Dermis blood vessel endothelial cell (primary cell): ENCODE measurements at places on chromosomes 12 and 14.

- DNase-seq: peak; percentile 92
Observed at GRCh38 chr14:51616724-51617409, 34.8 kb upstream of the FRMD6 start.

GRCh38 chr14:49962621-49963020 lies 69.7 kb downstream of the ARF6 start:
- DNase-seq: no peak

DNA sequence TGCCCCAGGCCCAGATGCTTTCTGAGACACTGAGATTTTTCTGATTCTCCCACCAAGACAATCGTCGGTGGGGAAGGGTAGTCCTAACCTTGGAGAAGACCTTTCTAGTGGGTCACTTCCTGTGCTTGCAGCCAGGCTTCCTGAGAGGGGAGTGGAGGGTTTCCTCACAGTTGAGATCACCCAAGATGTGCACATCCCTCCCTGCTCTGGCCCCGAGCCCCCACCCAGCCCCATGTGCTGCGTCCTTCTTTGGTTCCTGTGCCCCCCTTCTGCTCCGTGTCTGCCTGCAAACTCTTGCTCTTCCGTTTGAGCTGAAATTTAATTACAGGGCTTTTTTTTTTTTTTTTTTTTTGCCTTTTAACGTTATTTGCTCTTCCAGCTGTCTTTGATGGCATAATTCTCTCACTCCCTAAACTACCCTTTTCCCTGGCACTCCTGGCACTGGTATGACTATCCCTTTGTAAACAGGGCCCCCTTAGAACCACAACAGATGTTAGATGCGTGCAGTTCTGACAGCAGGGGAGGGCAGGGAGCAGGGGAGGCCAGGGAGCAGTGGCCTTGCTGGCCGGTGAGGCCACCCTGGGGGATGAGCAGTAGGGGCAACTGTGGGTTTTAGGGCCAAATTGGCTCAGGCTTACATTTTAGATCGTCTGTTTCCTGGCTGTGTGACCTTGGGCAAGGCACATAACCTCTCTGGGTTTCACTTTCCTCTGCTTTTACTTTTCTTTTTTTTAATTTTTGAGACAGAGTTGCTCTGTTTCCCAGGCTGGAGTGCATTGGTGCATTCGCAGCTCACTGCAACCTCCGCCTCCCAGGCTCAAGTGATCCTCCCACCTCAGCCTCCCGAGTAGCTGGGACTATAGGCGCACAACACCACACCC lies 144.5 kb downstream of the PHETA1 start:
- DNase-seq: peak; percentile 32

DNA sequence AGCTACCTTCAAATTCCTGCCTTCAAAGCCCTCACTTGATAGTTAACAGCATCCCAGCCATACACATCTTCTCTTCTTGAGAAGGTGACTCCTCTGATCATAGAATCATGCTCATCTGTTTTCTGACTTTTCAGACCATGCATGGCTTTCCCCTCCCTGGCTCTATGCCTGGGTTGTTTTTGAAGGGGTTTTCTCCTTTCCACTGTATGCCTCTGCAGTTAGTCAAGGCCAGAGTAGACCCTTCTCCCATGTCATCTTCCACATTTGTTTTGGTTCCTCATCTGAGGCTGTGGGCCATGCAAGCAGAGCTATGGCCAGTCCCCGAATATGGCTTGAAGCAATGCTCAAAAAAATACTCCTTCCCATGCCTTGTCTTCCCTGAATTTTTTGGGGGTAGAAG lies 14.3 kb upstream of the MCRS1 start:
- DNase-seq: no peak

DNA sequence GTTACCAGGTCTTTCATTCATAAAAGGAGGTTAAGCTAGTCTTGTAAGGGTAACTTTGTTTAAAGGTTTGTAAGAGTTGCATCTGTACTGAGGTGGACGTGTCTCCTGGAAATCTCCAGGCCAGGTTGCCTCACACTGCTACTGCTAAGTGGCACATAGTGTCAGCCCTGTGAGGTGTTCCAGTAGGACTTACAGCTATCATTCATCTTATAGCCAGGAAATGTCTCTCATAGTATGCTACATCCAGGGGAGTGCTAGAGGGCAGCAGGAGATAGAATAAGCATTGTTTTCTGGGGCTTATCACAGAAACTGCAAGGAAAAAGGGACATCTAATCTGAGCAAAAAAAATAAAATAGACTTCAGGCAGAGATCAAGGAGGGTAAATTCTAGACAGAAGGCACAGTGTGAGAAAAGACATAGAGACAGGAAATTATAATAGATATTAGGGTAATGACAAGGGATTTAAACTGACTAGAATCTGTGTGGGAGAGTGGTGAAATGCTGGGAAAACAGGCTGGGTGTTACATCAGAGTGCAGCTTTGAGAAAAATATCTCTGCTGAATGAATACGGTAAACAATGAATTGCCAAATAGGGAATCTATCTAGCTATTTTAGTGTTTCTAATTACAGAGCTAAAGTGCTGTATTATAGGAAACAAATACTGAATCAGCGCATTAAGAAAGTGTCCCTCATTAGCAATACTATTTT lies 205.1 kb upstream of the ABCD2 start:
- no peak for DNase-seq

GRCh38 chr12:109221277-109221931 lies 87.7 kb downstream of the FOXN4 start:
- no peak for DNase-seq

DNA sequence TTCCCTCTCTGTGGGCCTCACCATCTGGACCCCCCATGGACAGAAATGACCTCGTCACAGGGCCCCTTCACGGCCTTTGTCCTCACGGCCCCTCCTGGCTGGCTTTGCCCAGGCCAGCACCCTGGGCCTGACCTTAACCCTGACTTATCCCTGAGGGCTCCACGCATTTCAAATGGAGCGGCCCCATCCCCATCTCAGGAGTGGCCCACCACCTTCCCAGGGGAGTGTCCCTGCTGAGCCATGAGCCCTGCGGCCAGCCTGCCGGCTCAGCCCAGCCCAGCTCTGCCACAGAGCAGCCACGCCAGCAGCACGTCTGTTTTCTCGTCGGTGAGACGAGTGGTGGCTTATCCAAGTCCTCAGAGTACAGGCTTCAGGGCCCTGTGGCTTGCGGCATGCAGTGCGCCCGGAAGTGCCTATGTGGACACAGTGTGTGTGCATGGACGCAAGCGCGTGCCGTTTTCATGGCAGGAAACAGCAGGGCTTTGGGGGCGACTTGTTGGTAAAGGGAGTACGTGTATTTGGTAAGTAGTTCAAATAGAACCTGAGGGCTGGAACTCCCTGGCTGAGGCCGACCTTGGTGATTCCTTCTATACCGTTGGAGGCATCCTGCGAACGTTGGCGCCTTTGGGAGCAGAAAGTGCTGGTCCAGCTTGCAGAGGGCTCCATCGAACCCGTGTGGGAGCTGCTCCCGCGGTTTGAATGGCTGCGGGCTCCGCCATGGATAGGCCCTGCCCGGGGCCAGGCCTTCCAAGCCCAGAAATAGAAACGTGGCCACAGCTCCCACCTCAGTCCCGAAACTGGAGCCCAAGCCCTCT lies 52.1 kb downstream of the LRCOL1 start:
- DNase-seq: no peak

DNA sequence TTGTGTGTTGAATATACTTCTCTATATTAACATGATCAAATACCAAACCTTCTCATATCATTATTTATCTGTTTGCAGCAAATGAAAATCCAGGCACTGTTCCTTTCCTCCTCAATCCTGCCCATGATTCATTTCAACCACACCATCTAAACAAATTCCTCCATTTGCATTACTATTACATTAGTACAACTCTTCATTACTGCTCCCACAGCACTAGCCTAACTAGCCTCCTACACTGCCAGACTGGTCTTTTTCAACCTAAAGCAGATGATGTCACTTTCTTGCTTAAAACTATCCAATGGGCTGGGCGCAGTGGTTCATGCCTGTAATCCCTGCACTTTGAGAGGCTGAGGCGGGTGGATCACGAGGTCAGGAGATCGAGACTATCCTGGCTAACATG lies 117.3 kb upstream of the MYF6 start:
- DNase-seq: no peak

GRCh38 chr12:64694130-64695040 lies 64.8 kb downstream of the GNS start:
- DNase-seq: no peak

- peak; percentile 18 for DNase-seq
Observed at GRCh38 chr12:19430988-19431387, 8.3 kb upstream of the AEBP2 start.

DNA sequence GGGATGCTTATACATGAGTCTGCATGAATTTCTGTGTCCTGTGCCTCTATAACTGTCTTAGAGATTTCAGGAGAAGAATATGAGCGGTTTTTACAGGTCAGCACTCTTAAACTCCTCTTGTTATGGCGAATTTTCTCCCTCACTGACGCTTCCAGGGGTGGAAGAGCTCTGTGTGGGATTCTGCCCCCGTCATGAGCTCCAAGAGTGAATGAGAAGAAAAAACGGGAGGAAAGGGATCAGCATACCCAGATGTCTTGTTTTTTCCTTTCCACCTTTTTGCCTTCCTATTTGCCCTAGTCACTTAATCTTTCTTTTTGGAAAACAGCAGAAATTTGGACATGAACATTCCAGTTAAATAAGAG lies 651 bp downstream of the PFKM start:
- DNase-seq: no peak

DNA sequence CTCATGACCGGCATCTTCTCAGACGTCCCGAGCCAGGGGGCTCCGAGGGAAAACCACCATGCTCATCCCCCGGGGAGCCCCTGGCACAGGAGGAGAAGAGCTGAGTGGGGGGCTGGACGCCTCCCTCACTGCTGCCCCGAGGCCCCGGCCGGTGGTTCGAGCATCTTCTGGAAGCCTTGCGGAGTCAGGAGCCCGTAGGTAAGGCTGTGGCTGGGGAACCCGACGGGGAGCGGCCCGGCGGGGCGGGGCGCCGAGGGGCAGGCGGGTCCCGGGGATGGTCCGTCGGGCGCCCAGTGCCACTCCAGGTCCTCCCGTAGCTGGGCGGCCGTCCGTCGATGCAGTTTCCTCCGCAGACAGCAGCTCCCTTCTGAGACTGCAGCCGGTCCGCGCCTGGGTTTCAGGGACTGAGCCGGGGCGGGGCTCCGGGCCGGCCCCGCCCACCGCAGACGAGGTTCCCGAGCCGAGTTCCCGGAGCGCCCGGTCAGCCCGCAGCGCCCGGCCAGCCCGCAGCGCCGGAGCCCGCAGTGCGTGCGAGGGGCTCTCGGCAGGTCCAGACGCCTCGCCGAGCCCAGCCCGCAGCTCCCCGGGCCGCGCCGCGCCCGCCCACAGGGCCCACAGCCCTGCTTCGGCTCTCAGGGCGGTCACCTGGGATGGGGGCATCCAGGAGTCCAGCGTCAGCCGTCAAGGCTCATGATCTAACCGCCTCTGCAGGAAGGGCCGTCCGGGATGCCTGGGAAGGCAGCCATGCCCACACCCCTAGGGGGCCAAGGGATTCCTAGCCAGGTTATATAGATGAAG lies at the start of gene PGF:
Gene PGF (minus strand): TSS at position 369 of the 798 bp plus-strand sequence. CDS start 355 bp downstream, at position 14.
- peak; percentile 84 for DNase-seq

GRCh38 chr14:77003960-77004710 lies 24.4 kb downstream of the IRF2BPL start:
- DNase-seq: no peak
